ENCODE measurements at places on chromosomes 1 and 21.

DNA sequence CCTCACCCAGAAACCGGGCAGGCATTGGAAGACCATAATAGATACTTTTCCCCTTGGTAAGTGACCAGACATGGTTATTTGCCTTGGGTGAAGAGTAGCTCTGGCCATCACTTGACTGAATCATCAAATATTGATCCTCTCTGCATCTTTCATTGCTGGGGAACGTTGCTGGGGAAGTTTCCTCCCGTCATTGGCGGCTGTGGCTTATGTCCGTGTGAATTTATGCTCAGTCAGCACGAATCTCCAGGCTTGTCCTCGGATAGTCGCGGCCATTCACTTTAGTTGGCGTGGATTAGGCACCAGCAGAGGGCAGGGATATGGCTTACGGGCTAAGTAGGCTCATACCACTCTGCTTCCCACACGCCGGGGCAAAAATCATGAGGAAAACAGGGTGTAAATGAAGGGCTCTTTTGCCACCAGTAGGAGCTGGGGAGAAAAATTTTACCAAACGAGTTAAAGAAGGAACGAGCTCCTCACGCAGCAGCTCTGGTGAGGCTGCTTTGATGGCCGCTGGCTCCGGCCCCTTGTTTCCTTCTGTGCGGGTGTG, 473.4 kb downstream of the CAMTA1 start:
- no peak for DNase-seq

- no peak for DNase-seq
Measured at GRCh38 chr1:73644198-73644597, 553.8 kb downstream of the LRRIQ3 start.

GRCh38 chr1:79478728-79479373, 472.3 kb upstream of the ADGRL4 start:
- no peak for DNase-seq

GRCh38 chr1:229582011-229582694, 23.6 kb upstream of the ABCB10 start:
- DNase-seq = peak; percentile 54

GRCh38 chr1:117861694-117862093, 67.7 kb downstream of the GDAP2 start:
- no peak for DNase-seq

- peak; percentile 28 for DNase-seq
Measured at GRCh38 chr1:184189361-184189760, 137.8 kb downstream of the TSEN15 start.

GRCh38 chr1:167522246-167522645, 3.9 kb upstream of the CD247 start:
- DNase-seq = no peak

DNA sequence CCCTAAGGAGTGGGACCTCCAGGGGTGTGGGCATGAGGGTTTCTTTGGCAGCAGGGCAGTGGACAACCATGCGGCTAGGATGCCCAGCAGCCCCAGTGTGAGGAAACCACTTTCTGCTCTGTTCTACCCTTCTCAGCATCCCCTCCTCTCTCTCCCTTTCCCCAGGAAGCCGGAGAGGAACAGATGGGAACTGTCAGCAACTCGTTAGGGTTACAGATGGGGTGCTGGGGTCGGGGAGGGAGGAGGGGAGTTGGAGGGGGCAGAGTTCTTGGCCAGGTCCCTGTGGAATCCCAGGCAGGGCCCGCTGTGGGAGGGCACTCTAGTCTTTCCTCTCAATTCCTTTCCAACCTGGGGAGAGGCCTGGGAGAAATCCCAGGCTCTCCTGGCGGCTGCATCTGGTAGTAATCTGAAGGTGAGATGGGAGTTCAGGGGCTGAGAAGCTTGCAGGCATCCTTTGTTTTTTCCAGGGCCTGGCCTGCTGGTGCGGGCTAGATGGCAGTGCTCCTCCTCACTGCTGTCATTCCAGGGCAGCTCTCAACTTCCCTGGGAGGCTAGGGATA, 93.9 kb upstream of the CSF3R start:
- DNase-seq = no peak
